Stimulated activated CD4-positive, alpha-beta T cell treated with anti-CD3 and anti-CD28 coated beads, Interleukin-15, amount 100 ng/mL, for 1 hour (primary cell): ENCODE measurements at places on chromosomes 11 and 22.

DNA sequence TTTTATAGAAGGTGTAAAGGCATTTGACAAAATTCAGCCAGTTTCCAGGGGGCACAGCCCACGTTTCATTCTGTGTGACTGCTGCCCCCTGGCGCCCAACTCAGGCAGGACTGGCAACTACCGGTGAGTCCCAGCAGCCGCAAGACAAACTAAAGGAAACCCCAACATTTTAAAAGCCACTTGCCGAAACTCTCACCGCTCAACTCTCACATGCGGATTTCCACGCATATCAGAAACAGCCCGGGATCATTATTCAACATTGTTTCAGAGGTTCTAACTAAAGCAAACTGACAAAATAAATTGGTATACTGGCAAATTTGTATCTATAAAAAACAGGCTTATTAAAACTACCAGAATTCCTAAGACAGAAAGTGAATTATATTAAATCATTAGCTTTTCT lies 48.2 kb downstream of the MORC2 start:
- peak; percentile 83 for DNase-seq

- DNase-seq, result no peak
Observed at GRCh38 chr11:77027275-77027674, 6.9 kb upstream of the B3GNT6 start.

DNA sequence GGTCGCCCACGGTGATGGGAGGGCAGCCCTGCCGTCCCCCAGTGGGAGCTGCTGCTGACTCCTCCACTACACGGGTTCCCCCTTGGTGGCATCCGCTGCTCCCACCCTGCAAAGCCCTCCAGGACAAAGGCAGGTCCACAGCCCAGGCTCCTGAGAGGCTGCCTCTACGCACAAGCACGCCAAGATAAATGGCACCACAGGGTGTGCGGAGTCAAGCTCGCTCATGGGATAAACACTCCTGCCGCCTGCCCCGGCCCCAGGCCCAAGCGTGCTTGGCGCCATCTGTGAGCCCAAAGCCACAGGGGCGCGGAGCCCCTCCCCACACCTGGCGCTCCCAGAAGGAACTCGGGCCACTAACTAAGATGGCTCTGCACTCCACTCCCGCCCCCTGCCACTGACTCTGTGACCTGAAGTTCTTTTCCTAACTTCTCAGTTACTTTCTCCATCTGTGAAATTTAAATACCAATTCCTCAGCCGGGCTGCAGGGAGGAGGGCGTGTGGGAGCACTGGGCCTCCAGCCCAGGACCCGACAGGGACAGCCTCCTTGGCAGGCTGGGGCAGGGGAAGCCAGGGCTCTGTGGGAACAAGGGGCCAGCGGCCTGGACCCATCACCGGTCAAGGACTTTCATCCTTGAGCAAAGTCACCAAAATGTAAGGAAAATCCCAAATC lies 14.9 kb downstream of the EHD1 start:
- DNase-seq, result no peak

DNA sequence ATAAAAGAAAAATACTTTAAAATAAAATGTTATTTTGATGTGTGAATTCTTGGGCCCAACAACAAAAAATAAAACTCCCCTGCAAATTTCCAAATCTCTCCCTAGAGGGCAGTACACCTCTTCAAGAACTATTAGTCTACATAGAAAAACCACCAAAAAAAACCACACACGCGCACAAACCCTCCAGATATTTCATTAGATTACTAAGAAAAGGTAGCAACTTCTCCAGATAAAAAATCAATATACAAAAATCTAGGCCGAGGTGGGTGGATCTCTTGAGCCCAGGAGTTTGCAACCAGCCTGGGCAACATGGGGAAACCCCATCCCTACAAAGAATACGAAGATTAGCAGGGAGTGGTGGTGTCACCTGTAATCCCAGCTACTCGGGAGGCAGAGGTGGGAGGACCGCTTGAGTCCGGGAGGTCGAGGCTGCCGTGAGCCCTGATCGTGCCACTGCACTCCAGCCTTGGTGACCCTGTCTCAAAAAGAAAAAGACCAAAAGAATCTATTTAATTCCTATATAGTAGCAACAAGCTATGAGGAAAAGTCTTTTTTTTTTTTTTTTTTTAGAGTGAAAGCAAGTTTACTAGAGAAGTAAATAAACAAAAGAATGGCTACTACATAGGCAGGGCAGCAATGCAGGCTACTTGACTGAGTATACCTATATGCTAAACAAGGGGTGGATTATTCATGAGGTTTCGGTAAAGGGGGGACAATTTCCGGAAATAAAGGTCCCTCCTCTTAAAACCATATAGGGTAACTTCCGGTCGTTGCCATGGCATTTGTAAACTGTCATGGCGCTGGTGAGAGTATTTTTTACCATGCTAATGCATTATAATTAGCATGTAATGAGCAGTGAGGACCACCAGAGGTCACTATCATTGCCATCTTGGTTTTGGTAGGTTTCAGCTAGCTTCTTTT lies 13.1 kb downstream of the B3GNT6 start:
- DNase-seq, result peak; percentile 53

- no peak for DNase-seq
Observed at GRCh38 chr11:107688322-107688918, 23.4 kb downstream of the SLN start.

DNA sequence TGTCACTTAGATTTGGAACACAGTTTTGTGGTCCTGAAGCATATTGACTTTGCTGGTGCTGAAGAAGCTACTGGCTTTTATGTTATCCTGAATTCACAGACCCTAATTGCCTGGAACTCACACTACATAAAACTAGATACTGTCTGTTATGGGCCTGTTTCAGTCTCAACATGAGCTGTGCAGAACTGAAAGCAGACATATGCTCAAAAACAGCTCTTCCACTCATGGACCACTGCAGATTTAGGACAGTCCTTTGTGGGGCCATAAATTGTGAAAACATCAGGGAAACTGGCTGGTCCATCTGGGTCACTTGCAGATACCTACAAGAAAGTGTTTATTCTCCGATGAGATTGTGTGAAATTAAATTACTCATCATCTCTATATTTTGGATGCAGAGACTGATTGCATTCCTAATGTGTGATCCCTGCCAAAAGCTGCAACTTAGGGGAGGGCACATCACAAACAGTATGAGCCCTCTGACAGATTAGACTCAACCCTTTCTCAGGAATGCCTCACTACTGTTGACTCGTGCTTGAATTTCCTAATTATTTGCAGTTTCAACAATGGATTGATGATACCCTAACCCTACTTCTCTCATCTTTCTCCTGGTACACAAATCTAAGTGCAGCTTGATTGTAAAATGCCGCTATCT lies 10.2 kb upstream of the CLNS1A start:
- DNase-seq, result no peak

DNA sequence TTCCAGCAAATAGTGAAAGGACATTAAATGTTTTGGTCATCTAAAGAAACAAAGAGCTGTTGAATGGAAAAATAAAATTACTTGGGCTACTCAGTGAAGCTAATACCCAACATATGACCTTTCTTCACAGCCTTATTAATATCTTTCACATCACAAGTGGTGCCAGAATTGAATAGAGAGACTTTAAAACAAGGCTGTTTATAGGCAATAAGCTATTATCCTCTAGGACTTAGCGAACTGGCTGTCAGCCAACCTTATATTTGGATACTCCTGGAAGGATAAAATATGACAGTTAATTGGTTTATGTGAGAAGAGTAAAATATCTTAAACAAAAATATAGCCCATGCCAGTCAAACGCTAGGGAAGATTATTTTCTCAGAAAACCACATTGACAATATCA lies 225.5 kb upstream of the BLID start:
- DNase-seq, result no peak

DNA sequence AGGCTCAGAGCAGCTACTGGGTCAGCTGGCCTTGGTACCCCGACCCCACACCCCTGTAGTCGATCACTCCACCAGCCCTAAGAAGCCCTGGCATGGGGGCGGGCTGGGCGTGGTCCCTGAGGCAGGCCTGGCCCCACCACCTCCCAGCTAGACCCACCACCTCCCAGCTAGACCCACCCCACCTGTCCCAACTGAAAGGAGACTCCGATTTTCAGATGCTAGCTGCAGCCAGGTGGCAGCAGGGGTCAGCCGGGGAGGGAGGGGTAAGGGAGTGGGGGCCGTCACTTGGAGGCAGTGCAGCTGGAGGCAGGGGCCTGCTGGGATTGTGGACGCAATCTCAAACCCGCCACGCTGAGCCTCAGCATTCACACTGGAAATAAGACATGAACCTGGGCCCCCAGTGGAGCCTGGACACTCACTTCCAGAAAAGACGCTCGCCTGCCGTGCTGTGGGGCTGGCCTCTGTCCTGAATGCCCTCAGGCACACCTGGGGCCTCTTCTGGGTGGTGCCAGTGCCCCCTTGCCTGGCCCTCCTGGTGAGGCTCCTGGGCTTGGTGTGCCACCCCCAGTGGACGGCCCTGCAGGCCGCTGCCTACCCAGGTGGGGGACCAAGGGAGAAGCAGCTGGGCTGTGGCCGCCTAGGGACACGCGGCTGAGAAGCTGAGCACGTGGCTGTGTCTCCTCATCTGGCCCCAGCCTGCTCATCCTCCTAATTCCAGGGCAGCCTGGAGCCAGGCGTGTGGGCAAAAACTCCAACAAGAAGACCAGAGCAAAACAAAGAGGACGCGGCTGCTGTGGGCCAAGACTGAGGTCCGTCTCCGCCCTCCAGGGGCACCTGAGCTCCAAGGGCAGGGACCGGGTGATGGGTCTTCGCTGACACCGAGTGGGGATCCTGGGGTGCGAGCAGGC lies 26.7 kb downstream of the OSBPL5 start:
- no peak for DNase-seq

- no peak for DNase-seq
Observed at GRCh38 chr22:31629741-31630184, 32.3 kb downstream of the PISD start.

DNA sequence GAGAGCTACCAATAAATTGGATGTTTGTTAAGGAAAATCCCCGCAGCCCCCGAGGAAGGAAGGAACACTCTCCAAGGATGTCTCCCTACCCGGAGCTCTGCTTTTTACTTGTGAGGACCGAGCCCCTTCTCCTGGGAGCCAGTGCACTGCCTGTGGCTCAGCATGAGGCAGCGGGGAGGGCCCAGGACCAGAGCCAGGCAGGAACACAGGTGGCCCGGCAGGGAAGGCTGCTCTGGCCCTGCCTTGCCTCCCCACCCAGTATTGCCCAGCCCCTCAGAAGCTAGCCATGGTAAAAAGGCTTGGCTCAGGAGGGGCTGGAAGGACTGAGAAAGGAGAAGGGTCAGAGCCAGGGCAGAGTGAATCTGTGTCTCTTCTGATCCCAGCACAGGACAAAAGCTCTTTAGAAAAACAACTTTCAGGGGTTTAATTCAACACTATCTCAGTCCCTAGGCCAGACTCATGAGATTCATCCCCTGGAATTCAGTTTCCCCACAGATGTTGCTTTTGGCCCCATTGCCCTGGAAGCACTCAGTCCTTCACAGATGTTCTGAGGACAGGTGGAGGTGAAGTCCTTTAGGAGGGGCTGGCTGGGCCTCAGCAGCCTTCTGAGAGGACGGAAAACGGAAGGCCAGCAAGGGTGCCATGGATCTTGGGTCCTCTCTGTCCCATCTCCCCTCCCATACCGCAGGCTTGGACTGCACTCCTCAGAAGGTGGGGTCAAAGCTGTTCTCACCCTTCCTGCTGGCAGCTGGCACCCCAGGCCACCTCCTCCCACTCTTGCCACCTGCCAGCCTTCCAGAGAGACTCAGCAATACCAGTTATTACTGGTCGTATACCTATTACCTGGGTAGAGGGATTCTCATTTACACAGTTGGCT lies 318.9 kb downstream of the NTM start:
- DNase-seq, result no peak

DNA sequence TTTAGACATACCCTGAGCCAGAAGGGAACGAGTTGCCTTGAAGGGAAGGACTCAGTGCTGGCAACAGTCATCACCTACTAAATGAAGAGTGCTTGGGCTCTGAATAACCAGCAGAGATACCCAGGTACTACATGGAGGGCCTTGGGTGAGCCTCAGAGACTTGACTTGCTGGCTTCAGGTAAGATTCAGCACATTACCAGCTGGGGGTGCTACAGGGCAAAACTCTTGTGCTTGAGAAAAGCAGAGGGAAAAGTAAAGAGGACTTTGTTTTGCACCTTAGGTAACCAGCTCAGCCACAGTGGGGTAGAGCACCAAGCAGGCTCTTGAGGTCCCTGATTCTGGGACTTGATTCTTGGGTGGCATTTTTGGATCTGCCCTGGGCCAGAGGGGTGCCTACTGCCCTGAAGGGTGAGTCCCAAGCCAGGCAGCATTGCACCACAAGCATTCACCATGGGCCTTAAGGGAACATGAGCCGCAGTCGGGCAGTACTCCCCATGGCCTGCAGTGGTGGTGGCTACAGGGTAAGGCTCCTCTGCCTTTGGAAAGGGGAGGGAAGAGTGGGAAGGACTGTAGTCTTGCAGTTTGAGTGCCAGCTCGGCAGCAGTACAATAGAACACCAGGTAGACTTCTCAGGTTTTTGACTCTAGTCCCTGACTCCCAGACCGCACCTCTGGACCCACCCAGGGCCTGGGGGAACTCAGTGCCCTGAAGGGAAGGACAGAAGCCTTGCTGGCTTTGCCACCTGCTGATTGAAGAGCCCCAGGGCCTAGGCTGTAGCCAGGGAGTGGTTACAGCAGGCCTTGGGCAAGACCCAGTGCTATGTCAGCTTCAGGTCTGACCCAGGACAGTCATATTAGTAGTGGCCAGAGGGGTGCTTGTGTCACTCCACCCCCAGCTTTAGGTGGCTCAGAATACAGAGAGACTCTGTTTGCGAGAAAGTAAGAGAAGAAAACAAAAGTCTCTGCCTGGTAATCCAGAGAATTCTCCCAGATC lies 22.7 kb upstream of the PLEKHA7 start:
- DNase-seq, result no peak

DNA sequence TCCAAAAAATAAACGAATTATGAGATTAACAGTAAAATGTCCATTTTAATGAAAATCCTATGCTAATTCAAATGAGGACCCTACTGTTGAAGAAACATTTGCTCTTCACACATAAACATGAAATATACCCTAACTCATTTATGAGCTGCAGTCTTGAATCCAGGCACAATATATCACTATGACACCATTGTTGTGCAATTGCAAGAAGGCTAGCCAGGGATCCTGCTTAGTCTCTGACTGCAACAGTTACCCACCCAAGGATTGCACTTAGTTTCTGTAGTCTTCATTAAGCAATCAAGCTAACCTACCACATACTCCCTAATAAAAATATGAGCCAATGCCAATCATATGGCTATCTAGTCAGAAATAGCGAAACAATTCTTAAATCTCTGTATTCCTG lies 981.0 kb upstream of the FAT3 start:
- DNase-seq, result no peak

DNA sequence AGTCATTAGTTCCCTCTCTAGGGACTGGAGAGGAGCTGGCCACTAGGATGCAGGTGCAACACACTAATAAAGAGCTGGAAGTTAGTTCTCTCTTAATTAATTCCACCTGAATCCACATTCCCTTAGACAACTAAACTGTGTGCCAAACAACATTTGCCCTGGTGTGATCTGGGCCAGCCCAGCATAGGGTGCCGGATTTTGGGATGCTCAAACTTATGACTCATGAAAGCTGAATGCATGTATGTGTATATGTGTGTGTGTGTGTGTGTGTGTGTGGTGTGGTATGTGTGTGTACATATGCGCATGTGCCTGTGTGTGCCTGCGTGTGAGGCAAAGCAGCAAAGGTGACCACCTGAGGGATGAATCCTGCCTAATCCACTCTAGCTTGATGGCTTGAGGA lies 110.7 kb downstream of the EHF start:
- DNase-seq, result no peak
